ENCODE measurements at places on chromosomes 5 and 9. TPM values are rescaled to one million over a fixed set of nuclear protein-coding genes. Genes with fewer than 3 reads are reported as not detected.

GRCh38 chr5:148306446-148306845 is 5.8 kb upstream of the SPINK7 start:
- H3K27ac ChIP-seq, result no peak overlapping the region
- H3K27me3 ChIP-seq, result no peaks in the 10 kb centered on the region
- H3K36me3 ChIP-seq, result no peaks in the 10 kb centered on the region

- H3K27ac ChIP-seq, result no peak overlapping the region
- H3K36me3 ChIP-seq, result no peaks in the 10 kb centered on the region
- H3K4me1 ChIP-seq, result no peaks in the 10 kb centered on the region
- H3K4me3 ChIP-seq, result no peak overlapping the region
- DNase-seq, result peak; percentile 23
Observed at GRCh38 chr5:2011481-2012411, 129.0 kb upstream of the IRX4 start.

GRCh38 chr9:137785704-137786161 is 91.8 kb upstream of the CACNA1B start:
- H3K4me3 ChIP-seq, result no peak overlapping the region
- H3K4me1 ChIP-seq, result peaks cover 12% of the 10 kb centered on the region
- no peak overlapping the region for H3K27ac ChIP-seq
- H3K27me3 ChIP-seq, result no peaks in the 10 kb centered on the region
- peaks cover 24% of the 10 kb centered on the region for H3K36me3 ChIP-seq

GRCh38 chr5:14071433-14071832 is 71.7 kb upstream of the TRIO start:
- no peak overlapping the region for H3K27ac ChIP-seq
- no peak overlapping the region for H3K4me3 ChIP-seq
- H3K36me3 ChIP-seq, result no peaks in the 10 kb centered on the region
- H3K4me1 ChIP-seq, result no peaks in the 10 kb centered on the region

GRCh38 chr9:96501633-96502538 is 51.9 kb downstream of the HABP4 start:
- H3K4me3 ChIP-seq, result no peak overlapping the region
- no peak overlapping the region for H3K27ac ChIP-seq
- no peaks in the 10 kb centered on the region for H3K36me3 ChIP-seq
- H3K27me3 ChIP-seq, result no peaks in the 10 kb centered on the region
- peaks cover 2% of the 10 kb centered on the region for H3K4me1 ChIP-seq

SPATA6L gene
- 0.55 TPM for total RNA-seq
